ENCODE measurements at places on chromosomes 6 and 20.

GRCh38 chr6:1312473-1313367, 822 bp downstream of the FOXQ1 start:
- DNase-seq, result no peak

GRCh38 chr6:148704400-148705246, 42.2 kb upstream of the UST start:
- no peak for DNase-seq

DNA sequence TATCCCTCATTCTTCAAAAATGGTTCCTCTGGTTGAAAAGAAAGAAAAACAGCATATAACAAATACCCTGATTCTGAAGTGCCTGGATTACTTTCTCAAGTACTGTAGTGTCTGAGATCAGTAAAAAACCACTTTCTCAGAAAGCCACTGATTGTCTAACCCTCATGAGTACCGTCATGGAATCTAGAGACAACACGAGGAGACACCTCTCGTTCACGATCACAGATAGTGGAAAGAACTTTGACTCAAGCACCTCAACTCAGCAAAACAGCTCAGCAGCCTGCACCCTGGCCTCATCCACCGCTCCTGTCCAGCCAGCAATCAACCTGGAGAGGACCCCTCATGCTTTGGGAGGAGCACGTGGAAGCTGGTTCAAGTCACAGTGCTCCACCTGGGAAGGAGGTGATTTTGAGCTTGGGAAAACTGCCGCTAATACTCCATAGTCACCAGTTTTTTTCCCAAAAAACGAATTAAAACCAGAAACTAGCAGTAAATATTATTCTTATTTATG, 1.0 kb downstream of the SCML4 start:
- no peak for DNase-seq

DNA sequence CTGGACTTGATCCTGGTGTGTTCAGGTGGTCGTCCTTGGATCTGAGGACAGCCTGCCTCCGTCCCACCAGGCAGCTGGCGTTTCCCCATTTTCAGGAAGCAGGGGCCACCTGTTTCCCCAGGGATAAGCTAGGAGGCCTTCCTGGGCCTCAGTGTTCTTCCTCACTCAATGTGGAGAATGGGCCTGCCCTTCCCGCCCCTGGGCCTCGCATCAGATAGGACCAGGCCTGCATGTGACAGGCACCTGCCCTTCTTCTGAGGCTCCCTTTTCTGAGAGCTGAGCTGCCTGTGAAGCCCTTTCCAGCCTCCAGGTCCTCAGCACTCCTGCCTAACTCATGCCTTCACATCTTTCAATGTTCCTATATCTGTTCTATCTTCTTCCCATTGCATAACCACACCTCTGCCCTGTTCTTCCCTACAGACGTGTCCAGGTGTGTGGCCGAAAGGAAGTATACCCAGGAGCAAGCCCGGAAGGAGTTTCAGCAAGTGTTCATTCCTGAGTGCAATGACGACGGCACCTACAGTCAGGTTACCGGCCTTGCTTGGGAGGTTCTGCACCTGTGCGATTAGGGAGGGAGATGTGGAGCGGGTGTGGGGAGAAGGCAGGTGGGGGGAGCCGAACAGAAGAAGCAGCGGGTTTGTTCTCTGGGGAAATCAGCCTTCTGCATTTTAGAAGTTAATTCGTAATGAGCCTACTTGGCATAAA, 85.1 kb downstream of the SMOC2 start:
- no peak for DNase-seq
